ENCODE measurements at places on chromosomes 2 and 18.

- no peak for DNase-seq
These were observed 411.6 kb upstream of the NRP2 start for GRCh38 chr2:205270689-205271088.

DNA sequence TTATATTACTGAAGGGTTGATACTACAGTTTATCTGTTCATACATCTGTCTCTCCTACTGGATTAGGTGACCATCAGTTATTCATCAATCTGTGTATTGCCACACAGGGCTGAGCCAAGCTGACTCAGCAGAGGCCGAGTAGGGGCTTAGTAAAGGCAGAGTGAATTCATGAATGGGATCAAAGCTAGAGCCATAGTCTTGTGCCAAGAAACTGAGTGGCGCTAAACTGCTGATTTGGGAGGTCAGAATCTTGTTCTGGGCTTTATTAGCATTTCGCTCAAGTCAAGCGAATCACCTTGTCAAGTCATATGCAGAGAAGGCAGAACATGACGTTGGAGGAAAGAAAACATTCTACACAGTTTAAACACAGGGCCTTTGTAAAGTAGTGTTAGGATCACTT lies 34.1 kb downstream of the SOCS6 start:
- DNase-seq = no peak

- DNase-seq = no peak
These were observed 127.9 kb downstream of the ZNF532 start for GRCh38 chr18:58992301-58993231.

DNA sequence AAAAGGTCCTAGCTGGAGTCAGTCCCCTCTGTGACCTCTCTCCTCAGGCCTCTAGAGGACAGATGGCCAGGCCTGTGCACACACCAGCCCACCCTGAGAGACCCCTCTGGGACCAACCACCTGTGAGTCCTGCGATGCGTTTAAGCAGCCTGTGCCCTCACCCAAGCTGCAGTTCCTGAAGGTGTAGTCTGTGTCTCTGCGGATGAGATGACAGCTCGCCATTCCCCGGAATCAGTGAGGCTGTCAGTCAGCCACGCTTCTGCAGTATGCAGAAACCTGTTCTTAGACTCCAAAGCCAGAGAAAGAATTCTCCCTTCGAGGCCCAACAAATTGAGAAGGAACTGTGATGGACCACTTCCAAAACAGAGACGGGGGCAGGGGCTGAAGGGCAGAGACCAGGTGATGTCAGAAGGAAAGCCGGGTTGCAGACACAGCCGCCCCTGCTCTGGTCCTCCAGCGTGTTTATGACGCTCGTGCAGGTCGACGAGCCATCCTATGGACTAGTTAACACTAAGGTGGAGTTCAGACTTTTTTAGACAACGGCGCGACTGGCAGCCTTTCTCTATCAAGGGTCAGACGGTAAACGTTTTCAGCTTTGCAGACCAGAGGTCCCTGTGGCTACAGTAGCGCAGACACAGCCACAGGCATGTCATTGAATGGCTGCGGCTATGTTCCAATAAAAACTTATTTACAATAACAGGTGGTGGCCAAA lies 10.2 kb downstream of the MTERF4 start:
- no peak for DNase-seq

DNA sequence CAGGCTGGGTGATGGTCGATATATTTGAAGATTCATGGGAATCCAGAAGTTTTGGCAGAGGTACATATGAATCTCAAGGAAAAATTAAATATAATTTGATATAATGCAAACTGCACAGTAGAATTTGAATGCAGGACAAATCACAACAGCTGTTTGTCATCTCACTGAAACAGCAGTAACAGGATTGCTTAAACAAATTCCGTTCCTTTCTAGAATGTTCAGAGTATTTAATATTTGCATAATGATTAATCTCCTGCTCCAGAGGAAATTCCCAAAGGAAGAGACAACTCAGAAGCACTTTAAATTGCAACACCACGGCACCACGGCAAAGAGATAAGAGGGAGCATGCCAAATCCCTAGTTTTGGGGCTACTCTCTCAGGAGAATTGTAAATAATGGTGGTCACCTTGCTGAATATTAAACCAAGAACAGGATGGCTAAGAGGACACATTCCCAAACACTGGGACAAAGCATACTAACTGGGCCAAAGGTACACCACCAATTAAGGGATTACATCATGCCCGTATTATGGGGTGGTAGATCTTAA lies 67.8 kb upstream of the MAP4K3 start:
- no peak for DNase-seq

DNA sequence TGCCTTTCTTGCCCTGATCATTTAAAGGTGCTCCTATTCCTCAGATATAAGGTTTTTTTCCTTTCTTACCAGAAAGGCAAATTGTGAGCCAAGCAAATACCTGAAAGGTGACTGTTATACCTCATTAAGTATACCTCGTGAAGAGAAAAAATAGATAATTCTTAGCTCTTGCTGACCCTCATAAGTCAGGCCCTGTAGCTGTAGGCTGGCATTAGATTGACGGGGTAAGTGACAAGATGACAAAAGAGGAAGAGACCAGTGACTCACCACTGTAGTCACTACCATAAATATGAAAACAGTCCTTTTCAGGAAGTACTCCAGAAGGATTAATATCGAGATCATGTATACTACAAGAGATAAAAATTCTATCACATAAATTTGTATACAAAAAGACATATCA lies 104.6 kb downstream of the PTPN4 start:
- DNase-seq = no peak

- no peak for DNase-seq
These were observed 52.0 kb downstream of the IL1RL2 start for GRCh38 chr2:102238778-102239177.

- DNase-seq = no peak
These were observed 308.3 kb upstream of the SLC8A1 start for GRCh38 chr2:40760071-40760666.

- no peak for DNase-seq
These were observed 282.5 kb upstream of the SPRED2 start for GRCh38 chr2:65714866-65715265.
